ENCODE measurements at places on chromosomes 6 and 20.

- DNase-seq: no peak
Measured at GRCh38 chr6:156879186-156879585, 102.0 kb downstream of the ARID1B start.

DNA sequence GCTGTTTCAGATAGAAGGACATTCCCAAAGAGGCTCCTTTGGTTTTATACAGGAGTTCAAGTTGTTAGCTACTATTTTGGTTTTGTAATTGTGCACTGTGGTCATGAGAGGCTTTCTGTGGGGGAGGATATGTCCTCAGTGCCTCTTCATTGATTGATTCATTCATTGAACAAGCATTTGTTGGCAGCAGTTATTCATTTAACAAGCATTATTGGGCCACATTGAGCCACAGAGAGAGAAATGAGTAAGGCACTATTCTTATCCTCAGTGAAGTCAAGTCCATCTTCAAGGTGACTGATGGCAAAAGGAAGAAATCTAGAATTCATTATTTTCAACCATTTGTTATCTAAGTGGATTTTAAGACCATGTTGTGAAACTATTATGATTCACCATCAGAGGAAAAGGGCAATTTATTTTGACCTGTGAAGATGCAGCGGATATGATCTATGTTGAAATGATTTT is 697.2 kb upstream of the CITED2 start:
- no peak for DNase-seq

GRCh38 chr6:1908784-1909183 is 299.1 kb downstream of the FOXC1 start:
- no peak for DNase-seq

GRCh38 chr6:106370639-106371038 is 10.1 kb downstream of the CRYBG1 start:
- DNase-seq: no peak

DNA sequence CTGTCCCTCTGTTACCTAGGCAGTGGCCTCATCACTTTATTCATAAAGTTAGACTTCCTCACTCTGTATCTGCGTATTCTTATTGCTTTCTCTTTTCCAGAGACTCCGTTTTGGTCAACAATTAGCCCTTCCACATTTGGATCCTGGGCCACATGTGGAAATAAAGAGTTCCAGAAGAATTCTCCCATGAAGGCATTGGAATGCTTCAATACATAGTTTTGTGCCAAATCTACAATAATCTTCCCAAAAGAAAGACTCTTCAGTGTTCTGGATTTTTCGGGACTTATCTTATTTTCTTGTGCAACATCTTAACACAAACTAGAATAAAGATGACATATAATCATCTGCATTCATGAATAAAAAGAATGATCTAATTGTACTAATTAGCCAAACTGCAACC is 187.7 kb upstream of the BMP2 start:
- no peak for DNase-seq

DNA sequence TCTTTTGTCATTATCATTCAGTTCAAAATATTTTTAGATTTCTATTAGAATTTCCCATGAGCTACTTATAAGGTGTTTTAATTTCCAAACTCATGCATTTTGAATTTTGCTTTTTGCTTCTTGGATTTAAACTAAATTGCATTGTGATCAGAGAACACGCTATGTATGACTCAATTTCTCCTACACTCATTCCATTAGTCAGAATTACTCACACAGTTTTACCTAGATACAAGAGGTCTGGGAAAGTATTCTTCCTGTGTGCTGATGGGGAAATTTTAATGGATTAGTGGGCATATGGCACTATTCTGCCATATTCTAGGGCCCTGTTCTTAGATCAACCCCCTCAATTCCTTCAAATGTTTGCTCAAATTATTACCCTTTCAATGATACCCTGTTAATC is 49.9 kb upstream of the BMP5 start:
- DNase-seq: no peak

- DNase-seq: no peak
Measured at GRCh38 chr20:46551522-46552381, 1.3 kb upstream of the OCSTAMP start.

GRCh38 chr6:80938131-80938530 is 814.4 kb downstream of the TENT5A start:
- DNase-seq: no peak

DNA sequence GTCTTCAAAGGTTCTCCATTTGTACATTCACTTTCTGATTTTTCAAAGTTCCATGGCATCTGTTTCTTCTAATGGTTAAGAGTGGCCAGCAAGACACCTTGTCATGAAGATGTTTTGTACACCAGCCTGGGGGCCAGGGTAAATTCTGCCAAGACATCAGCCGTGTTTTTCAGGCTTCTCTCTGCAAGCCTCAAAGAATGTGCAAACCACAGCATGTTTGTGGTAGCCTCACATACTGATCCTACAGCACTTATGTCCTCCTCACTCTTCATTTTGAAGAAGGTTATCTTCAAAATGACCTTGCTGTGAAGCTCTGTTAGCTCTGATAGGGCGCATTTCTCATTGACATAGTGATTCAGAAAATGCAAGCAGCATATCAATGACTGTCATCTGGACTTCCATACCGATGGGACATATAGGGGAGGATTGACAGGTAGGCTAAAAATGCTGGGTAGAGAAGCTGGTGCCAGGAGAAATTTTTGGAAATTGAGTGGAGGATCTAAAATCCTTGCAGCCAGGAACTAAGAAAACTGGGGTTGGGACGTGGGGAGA is 59.3 kb upstream of the SPTLC3 start:
- DNase-seq: no peak

DNA sequence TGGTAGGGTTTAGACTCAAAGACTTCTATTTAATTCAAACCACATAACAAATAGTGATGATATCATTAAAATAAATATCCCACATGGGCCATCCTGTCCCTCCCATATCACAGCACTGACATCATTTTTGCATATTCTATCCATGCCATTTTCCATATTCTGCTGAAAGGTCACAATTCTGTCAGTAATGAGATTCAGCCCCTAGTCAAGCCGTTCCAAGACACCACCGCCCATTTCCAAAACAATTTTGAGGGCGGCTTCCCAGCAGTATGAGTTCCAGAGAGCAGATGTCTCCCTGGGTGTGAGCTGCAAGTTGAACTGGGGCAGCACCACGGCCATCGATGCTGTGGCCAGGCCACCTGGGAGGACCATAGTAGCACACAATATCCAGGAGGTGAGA is 65.1 kb upstream of the PLEKHG1 start:
- DNase-seq: no peak

DNA sequence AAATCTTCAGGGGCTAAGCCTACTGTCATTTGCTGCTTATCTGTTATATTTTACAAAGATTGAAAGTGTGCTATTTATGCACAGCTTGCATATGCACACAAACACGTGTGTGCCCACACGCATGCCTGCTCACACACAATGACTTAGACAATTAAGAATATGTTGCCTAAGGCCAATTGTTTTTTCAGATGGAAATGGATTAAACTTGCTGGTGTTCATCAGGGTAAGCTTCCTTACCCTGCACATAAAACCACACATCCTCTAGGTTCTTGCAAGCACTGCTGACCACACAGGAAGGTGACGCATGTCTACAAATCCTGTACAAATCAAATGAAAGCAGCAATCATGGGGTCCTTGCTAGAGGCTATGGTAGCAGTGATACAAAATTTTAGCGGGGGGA is 58.4 kb downstream of the GJA10 start:
- DNase-seq: no peak

DNA sequence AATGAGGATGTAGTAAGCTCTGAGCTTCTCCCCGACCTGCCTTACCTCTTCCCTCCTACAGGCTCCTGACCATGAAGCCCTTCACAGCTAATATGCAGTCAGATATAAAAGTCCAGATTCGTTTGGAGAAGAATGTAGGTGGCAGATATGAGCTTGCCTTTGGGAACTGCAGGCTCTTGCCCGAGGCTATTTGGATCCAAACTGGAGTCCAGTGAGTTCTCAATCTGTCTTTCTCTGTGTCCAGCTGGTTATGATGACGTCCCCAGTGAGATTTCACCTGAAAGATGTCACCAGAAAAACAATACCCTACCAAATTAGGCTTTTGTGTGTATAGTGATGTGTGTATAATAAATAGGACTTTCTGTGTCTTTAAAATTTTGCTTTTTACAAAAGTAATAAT is 14.7 kb upstream of the BPIFA3 start:
- DNase-seq: no peak

- DNase-seq: no peak
Measured at GRCh38 chr6:32234934-32235333, 11.1 kb upstream of the NOTCH4 start.

GRCh38 chr6:75483136-75483952 is 10.3 kb downstream of the FILIP1 start:
- DNase-seq: no peak

DNA sequence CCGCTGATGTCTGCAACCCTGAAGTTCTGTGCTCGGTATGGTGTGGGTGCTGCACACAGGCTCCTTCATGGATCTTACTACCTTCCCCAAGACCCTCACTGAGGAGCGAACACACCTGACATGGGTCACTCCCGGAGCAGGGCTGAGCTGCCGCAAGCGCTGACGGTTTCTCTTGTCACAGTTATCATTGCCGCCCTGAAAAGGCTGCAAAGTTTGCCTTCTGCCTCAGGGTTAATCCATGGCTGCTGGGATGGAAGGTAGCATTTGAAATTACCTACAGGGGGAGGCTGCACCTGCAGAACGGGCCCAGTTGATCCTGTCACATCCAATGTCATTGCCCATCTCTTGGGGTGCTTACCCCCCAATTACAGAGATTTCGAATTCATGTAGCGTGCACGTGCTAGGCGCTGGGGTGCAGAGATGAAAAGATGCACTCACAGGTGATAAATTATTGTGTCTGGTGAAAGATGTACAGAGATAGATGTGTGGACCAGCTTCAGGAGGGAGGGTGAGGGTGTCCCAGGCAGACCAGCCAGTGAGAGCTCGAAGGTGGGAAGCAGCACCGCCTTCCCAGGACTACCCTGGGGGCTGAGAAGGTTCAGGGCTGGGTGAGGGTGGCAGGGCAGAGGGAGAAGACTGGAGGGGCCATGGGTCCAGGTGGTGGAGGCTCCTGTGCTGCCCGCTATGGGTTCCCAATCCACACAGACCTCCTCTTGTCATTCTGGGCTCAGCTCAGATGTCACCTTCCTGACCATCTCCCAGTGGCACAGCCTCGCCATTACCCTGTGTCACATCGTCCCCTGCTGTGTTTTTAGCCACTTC is 120.1 kb downstream of the SYCP2 start:
- DNase-seq: no peak

DNA sequence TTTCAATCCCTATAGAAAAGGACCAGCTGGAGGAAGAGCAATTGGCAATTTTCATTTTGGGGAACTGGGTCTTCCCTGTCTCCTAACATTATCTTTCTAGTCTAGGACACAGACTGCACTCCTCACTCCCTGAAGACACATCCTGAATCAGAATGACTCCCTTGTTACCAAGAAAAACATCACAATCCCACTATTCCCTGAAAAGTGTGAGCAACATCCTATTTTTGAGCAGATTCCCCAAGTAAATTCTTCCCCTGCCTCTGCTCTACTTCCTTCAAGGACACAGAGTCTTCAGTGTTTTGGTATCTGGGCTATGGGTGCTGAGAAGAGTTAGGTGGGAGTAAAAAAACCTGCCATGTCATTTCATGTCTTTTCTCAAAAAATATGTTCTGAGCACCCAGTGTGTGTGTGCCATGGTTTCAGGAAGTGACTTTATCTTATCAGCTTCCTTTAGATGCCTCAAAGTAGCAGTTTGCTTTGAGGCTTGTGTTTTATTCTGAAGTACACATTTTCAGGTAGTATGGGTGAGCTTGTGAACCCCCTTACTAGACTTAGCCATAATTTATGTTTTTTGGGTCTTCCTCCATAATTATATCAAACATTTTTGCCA is 12.4 kb downstream of the LAMA4 start:
- no peak for DNase-seq

DNA sequence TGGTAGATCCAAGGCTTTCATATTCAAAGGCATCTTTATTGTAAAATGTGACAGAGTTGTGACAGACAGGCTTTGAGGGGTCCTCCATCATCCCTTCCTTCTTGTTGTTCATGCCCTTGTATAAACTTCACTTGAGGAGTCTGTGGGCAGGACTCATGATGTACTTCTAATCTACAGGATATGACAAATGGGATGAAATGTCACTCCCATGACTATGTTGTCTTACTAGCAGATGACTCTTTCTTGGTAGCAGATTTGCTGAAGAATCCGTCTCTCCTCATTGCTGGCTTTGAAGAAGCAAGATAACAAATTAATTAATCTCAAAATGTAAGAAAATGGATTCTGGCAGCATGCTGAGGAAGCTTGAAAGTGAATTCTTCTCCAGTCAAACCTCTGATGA is 566.1 kb downstream of the TFAP2B start:
- DNase-seq: no peak

DNA sequence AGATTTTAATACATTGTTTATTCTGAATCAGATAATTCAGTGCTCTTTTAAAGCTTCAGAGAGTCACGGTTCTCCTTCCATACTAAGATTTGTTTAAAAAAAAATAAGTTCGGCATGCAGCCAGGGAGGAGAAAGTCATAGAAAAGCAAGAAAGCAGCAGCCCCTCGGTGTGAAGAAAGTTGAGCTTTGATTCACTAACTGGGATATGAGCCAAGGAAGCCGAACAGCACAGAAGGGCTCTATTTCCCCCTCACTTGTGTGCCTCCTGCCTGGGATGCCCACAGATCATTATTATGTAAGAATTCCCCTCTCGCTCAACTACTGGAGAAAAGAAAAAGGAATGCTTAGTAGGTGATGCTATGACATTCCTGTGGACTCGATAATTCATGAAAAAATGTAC is 69.3 kb upstream of the SYNJ2 start:
- no peak for DNase-seq

DNA sequence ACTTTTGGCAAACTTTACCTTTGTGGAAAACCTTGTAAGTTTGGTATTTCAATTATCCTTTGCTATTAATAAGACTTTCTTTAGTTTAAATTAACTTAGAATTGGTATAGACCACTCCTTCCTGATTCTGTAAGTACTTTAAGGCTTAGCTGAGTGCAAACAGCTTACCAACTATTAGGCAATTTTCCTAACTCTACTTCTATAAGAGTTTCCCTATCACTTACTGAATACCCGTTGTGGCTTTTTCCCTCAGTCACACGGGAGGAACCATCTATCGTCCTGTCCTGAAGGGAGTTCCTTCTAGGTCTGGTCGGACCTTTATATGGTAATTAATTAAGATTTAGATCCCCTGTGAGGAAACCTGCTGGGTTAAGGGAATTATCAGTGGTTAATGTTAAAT is 9.6 kb downstream of the SLC35A1 start:
- no peak for DNase-seq

DNA sequence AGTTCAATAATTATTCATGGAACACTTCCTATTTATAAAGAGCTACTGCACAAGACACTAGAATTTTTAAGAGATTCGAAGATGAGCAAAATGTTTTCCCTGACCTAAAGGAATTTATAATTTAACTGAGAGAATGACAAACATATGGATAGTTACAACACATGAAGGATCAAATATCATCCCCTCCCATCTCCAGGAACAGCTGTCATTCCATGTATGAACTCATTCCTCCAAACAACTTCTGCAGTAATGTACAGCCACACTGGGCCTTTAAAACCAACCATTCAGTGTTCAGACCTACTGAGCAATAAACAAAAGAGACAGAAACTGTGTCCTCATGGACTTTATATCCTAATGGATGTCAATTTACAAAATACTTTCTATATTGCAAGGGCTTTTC is 87.8 kb downstream of the KIF16B start:
- DNase-seq: no peak

All from GM12864 (cell line).